ENCODE measurements at places on chromosomes 13 and 19.
A peak's percentile ranks its signal among the peaks of the same experiment; 100 is the strongest.

DNA sequence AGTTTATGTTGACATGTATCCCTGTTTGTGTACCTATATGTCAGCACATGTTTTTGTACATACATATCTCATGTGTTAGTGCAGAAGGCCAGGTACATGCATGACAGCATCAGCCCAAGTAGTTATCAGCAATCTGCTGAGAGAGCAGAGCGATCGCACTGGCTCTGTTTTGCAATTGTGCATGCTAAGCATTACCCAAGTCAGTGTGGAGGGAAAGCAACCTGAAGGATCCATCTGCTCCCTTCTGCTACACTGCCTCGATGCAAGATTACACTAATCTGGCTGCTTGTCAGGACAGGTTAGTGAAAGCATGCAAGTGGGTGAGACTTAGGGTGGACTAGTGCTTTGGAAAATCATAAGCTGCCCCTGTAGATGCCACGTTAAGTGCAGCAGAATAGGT, 211.8 kb downstream of the PCCA start:
- DNase-seq: no peak

DNA sequence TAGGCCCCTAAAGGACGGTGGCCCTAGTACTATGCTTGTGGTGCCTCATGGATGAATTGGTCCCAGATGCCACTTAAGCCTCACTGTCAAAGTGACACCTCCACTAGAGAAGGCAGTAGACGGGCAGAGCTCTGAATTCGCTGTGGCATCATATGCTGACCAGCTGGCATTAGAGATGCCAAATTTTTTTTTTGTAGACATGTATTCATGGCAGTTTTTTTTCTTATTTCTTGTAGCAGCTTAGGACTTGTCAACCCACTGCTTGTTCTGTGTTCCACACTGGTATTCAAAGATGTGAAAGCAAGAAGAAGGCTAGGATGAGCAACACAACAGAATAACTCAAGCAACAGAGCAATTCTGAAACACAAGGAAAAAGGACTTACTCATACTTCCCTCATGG, 212.5 kb downstream of the DLEU7 start:
- DNase-seq: no peak

DNA sequence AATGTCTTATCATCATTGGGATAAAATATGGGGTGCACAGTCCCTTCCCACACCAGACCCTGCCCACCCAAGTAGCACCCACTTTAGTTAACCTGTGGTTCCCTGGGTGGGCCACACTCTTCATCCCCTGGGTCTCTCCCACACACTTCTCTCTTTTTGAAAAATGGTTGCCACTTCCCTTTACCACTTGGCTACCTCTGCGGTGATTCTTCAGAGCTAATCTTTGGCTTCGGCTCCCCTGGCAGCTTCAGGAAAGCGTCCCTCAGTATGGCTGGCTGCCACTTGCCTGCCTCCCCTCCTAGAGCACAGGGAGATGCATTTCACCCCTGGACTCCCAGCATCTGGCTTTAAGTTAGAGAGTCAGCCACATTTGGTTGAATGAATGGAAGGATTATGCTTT, 18.2 kb downstream of the CCNA1 start:
- DNase-seq: no peak

DNA sequence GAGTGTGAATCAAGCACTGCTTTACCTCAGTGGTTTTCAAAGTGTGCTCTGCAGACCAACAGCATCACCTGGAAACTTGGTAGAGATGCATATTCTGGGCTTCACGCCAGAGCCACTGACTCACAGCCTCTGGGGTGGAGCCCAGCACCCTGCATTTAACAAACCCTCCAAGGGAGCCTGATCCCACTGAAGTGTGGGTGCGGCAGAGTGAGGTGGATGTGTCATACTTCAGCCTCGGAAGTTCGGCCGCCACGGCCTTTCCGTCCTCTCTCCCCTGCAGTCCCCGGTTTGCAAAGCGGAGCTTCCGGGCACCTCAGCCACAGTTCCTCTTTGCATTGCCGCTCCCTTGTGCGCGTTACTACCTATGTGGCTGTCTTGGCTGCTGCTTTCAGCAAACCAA, 33.3 kb upstream of the MICU2 start:
- peak; percentile 10 for DNase-seq

GRCh38 chr19:13831537-13832467, 36.6 kb downstream of the ZSWIM4 start:
- no peak for DNase-seq

GRCh38 chr19:35696835-35697234, 7.5 kb upstream of the ZBTB32 start:
- DNase-seq: no peak

GRCh38 chr19:16446108-16446723, 25.6 kb downstream of the EPS15L1 start:
- DNase-seq: no peak

GRCh38 chr13:79581870-79582315, 100.9 kb downstream of the NDFIP2 start:
- no peak for DNase-seq

DNA sequence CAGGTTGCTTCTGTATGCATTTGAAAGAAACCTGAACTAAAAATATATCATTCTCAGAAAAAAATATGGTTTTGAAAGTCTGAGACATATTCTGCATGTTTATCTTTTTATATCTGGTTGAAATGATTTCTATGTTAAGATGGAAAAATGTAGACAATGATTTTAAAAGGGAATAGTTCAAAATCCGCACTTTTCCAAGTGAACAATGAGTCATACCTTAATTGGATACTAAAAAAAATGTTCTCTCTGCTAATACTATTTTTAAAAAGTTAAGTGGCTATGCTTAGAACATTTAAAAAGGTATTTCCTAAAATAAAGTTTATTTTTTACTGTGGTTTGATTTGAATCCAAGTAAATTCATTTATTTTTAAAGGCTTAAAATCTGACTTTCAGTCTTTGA, 801.4 kb downstream of the SLITRK6 start:
- DNase-seq: no peak

DNA sequence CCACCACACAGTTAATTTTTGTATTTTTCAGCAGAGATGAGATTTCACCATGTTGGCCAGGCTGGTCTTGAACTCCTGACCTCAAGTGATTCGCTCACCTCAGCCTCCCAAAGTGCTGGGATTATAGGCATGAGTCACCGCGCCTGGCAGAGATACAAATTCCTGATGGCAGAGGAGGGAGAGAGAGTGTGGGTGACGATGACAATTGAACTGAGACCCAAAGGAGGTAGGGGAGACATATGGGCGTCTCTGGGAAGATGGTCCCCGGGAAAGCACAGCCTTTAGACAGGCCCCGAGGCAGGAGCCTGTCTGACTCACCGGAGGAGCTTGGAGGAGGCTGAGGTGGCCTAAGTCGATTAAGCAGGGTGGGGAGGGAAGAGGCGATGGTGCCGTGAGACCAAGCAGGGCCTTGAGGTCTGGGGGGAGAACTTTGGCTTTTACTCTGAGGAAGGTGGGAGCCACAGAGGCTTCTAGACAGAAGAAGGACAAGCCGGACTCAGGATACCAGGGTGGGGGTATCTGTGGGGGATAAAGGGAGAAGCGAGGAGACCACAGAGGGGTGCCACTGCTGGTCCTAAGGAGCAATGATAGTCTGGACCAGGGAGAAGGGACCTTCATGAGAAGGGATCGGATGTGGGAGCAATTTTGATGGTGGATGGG, 38.2 kb downstream of the ARRDC2 start:
- no peak for DNase-seq

- DNase-seq: no peak
Observed at GRCh38 chr13:33235078-33235477, 50.5 kb downstream of the STARD13 start.

Measured in stimulated activated CD8-positive, alpha-beta memory T cell treated with anti-CD3 and anti-CD28 coated beads, Interleukin-7, amount 100 ng/mL, for 48 hours (primary cell).